ENCODE measurements at places on chromosomes 13 and 19.

DNA sequence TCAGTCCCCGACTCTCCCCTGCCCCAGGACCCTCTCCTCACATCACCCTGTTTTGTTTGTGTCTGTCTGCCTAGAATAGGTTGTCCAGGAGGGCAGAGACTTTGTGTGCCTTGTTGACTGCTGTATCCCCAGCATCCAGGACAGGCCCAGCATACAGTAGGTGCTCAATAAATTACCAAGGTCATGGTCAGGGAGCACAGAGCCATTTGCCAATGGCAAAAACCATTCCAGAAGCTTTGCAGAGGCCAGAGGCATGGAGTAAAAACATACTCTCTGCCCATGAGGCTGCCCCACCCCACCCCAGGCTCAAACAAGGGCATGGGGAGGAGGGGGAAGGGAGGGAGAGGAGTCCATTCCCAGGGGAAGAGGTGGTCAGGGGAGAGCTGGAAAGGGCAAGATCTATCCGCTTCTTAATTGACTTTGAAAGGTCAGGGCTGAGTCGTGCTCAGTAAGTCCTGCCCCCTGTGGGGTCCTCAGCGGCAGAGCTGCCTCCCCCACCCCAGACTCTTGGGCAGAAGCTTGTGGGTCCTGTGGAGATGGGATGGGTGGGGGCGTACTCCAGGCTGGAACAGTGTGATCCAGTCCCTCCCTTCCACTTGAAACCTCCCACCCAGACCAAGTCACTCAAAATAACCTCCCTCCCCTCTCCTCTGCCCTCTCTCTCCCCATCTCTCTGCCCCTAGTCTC, 4.4 kb downstream of the GPR4 start:
- no peak for DNase-seq

DNA sequence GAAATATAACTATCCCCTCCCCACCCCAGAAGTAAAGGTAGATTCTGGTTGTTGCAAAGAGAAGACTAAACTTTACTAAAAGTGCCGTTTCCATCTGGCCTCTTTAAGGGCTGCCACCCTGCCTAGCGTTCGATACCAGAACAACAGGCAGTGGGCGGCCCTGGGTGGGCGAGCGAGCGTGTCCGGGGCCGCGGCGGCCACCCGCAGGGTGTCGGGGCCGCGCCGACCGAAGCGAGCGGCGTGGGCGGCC, 2.6 kb downstream of the FGF9 start:
- no peak for DNase-seq

DNA sequence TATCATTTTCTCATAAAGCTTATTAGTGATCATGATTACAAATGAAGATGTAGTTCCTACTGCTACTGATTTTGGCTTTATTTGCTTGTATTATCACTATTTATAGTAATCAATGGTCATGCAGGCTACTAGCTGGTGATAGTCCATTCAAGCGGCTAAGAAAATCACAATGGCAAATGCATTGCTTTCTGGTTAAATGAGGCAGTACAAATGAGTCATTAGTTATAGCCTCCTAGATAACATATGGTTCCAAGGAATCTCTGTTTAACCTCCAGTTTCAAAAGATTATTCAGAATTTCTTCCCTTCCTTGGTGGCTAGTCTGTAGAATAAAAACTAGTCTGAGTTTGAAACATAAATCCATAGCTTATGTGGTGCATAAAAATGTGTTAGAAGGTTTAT, 141.3 kb upstream of the HTR2A start:
- no peak for DNase-seq

DNA sequence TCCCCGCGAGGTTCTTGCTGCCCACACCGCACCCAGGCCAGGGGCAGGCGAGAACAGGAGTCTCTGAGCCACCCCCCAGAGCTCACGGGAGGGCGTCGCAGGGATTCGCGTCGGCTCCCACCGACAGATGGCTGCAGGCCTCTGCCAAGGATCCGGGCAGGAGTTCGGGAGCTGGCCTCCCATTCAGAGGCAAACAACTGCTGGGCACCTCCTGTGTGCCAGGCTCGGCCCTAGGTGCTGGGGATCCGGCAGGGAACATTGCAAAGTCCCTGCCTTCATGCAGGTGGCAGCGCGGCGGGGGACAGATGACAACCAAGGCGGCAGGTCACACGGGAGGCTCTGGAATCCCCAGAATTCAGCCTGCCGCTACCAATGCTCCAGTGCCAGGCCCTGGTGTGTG, 25.3 kb downstream of the LRRC4B start:
- DNase-seq, result no peak
